NCI-H1105 treated with DMSO at 0.1 percent for 48 hours (cell line): ENCODE measurements at places on chromosomes 5 and 9.

DNA sequence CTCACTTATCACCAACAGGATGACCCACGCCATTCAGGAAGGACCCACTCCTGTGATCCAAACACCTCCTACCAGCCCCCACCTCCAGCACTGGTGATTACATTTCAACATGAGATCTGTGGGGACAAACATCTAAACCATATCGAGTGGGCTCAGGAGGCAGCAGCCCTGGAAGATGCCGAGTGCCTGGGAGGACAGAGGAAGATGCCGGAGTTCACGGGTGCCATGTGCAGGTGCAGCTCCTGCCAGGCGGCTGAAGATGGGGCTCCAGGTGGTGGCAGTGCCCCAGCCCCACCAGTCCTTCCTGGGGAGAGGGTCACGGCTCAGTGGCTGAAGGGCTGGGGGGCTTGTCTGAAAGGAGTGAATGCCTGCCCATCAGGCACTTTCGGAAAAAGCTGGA lies 6.1 kb upstream of the CEP72 start:
- DNase-seq = no peak

DNA sequence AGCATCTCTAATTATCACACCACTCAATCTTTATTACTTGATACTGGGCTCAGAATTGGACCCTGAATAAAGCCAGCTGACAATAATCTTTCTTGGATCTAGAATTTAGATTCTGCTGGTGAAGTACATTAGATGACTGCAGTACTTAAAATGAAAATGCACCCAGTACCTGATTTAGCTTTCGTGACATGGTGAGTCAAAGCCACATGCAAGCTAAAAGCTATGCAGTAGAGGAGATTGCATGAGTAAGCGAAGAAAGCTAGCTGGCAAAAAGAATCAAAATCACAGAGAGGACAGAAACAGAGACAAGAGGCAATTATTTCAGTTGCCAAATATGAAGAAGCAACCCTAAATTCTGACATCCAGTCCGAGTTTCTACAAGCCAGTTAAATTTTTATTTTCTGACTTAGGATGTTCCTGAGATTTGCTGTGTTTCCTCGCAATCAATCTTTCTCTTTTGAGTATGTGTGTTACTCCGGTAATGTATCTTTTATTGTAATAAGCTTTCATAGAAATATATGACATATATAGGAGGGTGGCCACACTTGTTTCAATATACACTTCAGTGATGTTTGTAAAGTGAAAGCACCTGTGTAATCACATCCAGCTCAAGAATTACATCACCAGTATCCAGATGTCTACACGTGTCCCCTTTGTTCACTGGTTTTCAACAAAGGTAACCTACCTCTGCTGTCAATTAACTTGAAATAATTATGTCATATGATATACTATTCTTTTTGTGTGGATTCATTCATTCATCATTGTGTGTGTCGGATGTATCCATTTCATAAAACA lies 101.7 kb downstream of the CDH18 start:
- DNase-seq = no peak

DNA sequence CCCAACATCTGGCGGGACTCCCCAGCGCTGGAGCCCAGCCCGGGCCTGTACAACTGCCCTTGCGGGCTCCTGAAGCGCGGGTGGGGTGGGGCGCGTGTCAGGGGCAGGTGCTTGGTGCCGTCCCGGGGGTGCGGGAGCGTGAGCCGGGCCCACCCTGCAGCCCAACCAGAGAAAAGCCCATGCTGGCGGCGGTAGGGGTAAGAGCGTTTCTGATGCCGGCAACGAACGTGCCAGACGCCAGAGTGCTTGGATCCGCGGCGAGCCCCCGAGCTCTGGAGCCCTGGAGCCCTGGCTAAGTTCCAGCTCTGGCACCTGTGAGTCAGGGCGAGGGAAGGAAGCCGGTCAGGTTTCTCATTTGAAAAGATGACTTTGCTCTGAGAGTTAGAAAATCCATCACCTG lies 58.0 kb downstream of the ZNF510 start:
- peak; percentile 90 for DNase-seq

GRCh38 chr9:1272488-1272887 lies 222.3 kb downstream of the DMRT2 start:
- DNase-seq = no peak

- DNase-seq = no peak
Observed at GRCh38 chr5:123790226-123790625, 278.2 kb downstream of the CSNK1G3 start.

- no peak for DNase-seq
Observed at GRCh38 chr5:143026380-143026779, 256.2 kb downstream of the ARHGAP26 start.

DNA sequence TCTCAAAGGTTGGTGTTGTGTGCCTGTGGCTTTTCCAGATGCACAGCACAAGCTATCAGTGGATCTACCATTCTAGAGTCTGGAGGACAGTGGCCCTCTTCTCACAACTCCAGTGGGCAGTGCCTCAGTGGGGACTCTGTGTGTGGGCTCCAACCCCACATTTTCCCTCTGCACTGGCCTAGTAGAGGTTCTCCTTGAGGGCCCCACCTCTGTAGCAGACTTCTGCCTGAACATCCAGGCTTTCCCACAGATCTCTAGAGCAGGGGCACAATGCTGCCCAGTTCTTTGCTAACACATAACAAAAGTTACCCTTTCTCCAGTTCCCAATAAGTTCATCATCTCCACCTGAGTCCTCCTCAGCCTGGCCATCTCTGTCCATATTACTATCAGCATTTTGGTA lies 102.1 kb upstream of the ANKRD55 start:
- no peak for DNase-seq

- DNase-seq = peak; percentile 5
Observed at GRCh38 chr5:111197523-111197922, 26.7 kb upstream of the CAMK4 start.

DNA sequence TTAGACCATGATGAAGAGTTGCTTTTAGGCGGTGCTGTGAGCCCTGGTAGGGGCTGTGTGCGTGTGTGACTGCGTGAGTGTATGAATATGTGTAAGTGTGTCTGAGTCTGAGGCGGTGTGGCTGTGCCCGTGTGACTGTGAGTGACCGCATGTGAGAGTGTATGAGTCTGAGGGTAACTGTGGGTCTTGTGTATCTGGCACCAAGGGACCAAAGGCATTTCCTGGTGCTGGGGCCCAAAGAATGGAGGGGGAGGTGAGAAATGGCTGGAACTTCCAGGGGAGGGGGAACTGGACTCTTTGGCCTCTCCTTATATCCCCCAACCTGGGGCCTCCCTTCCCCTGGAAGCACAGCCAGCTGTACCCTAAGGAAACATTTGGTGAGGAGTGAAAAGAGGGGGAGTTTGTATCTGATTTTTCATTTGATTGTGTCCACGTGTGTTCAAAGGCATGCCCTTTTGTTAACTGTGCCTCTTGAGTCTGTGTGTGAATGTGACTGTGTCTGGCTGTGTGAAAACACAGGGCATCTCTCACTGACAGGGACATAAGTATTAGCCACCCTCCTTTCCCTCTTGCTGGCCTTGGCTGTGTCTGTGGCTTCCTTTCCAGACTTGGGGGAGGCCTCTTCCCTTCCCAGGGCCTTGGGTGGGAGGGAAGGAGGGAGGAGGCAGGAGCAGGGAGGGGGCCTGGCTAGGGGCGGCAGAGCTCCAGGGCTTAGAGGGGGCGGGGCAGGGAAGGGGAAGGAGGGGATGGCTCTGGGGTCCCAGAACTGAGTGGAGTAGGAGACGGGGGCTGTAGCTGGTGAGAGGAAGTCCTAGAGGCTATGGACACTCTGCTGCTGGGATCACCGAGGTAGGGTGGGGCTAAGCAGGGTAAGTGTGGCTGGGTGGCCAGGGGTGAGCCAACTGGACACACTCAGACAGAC lies 1.4 kb downstream of the IL11RA start:
- DNase-seq = no peak

DNA sequence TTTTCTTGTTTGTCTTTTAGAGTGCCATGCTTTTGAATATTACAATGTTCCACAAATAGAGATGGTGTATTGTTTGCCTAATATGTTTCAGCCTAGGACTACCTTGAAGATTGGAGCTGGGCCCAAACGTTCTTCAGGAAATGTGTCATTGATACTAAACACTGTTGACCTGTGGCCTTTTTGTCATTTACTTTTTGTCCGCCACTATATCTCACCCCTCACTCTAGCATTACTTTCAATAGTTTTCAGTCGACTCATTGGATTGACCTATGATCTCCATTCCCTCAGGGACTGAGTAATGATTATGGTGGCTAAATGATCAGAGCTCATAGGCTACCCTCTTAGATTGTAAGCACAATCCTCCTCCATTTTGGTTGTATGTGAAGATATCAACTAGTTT lies 115.8 kb downstream of the NUDT12 start:
- no peak for DNase-seq

DNA sequence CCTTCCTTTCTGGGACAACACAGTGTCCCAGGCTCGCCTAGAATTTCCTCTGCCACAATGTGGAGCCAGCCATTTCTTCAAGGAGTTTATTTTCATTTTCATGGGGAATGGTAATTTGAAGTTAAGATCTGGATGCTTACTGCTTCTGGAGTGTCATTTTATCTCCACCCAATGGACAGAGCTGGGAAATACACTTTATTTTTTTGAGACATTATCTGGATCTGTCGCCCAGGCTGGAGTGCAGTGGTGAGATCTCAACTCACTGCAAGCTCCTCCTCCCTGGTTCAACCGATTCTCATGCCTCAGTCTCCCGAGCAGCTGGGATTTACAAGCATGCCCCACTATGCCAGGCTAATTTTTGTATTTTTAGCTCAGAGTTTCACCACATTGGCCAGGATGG lies 12.7 kb upstream of the THG1L start:
- peak; percentile 9 for DNase-seq

GRCh38 chr5:142012186-142012785 lies 541 bp downstream of the GNPDA1 start:
- no peak for DNase-seq

GRCh38 chr9:76912636-76913275 lies 6.8 kb upstream of the PRUNE2 start:
- DNase-seq = no peak

- no peak for DNase-seq
Observed at GRCh38 chr5:66551338-66551737, 44.9 kb upstream of the MAST4 start.

GRCh38 chr5:151683986-151684588 lies 2.6 kb downstream of the SPARC start:
- DNase-seq = no peak

DNA sequence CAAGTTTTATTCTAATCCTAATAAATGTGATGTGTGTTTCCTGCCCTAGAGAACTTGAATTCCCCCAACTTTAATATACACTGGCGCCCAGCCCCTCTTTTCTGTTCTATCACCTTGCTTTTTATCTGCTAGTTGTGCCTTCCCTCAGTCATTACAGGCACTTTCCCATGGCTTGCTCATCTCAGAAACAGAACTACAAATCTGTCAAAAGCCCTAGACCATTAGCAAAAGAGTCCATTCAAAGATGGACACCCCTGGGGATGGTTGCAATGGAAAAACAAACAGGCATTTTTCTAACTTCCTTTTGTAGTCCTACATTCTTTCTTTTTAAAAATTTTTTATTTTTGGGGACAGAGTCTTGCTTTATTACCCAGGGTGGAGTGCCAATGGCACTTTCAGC lies 48.2 kb downstream of the FRMD3 start:
- DNase-seq = no peak

DNA sequence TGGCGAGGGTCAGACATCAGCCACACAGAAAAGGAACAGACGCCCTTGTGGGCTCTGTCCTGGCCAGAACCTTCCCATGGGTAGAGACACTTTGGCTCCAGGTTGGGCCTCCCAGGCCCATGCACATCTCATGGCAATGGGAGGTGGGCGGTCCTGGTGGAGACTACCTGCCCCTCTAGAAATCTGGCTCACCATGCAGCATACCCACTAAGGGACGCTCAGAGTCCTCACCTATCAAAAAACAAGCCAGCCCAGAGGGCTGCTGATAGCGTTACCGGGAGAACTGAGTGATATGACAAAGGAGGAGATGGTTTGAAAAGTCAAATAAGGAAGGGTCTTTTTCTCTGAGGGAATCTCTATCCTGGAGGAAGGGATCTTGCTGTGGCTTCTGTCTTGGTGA lies 62.1 kb downstream of the C5orf15 start:
- DNase-seq = no peak

DNA sequence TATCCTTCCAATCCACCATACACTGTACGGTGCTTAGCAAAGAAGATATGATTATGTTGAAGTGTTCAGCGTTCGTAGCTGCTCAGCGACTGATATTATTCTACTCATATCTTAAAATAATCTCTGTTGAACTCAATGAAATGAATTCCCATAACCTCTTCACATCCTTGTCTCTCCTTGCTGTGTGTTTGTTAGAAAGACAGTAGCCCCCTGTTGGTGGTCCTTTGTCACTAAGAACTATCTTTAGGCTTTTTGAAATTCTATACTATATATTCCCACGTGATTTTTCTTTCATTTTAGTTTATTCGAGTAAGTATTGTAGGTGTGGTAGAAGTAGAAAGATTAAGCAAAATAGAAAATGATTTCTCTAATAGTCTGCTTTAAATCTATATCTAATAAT lies 762.8 kb upstream of the WWC1 start:
- DNase-seq = no peak

DNA sequence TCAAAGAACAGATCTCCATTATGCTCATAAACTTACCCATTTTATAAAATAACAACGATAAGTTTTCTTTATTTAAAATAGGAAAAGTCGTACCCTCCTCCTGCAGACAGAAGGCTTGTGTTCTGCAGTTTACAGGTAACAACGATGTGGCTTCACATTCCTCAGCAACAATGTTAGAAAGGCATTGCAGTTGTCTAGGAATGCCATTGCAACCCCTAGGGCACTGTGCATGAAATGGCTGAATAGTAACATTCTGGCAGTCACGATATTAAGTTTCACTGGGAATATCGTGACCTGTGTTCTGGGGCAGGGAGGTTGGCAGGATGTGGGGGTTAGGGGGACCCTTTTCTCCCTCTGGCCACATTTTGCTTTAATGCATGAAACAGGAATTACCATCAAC lies 331.9 kb downstream of the DEPDC1B start:
- no peak for DNase-seq

- no peak for DNase-seq
Observed at GRCh38 chr5:59922220-59922619, 28.7 kb upstream of the PDE4D start.

DNA sequence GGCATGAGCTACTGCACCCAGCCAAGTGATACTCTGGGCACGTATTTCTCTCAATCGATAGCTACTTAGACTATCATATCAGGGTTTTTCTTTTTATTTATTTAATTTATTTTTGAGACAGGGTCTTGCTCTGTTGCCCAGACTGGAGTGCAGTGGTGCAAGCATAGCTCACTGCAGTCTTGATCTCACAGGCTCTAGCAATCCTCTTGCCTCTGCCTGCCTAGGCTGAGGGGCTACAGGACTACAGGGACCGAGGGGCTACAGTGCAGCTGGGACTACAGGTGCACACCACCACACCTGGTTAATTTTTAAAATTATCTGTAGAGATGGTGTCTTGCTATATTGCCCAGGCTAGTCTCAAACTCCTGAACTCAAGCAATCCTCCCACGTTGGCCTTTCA lies 20.3 kb upstream of the ANKHD1 start:
- no peak for DNase-seq

GRCh38 chr5:27548484-27548883 lies 510.1 kb upstream of the CDH9 start:
- no peak for DNase-seq
